K562 (cell line): ENCODE measurements at places on chromosomes 6 and 20. TPM values are rescaled to one million over a fixed set of nuclear protein-coding genes. Genes with fewer than 3 reads are reported as not detected.

The TLDC2 gene
- not detected in 2 replicates for total RNA-seq

DNA sequence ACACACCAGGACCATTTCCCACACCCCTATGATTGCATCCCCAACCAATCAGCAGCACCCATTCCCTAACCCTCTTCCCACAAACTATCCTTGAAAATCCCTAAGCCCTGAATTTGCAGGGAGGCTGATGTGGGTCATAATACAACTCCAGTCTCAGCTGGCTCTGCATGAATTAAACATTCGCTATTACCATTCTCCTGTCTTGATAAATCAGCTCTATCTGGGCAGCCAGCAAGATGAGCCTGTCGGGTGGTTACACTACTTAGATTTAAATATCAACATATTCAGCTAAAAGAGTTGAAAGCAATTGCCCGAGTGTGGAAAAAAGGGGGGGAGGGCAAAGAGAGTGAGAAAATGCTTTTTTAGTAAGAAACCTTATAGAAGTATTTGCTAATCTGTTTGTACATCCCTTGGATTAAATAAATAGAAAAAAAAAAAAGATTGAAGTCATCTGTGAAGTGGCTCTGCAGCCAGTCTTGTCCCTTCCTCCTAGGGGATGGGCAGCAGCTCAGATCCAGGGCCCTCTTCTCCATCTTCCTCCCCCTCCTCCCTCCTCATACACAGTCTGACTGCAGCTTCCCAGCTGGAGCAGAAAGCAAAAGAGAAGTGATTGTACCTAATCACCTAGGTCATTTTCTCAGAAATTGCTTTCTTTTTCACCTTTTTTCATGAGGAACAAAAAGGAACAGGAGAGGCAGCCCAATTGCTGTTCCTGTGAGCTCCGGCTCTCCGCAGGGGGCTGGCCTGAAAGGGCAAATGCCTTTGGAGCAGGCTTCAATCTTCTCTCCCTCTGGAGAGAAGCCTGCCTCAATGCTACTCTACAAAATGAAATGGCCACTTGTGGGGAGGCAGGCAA is 356.6 kb upstream of the SULF2 start:
- no peak overlapping the region for H3K4me3 ChIP-seq
- peaks cover 10% of the 10 kb centered on the region; the same call in 1 of the 3 replicates for H3K4me1 ChIP-seq
- H3K27me3 ChIP-seq, result peaks cover 2% of the 10 kb centered on the region; the same call in 1 of the 3 replicates
- no peak overlapping the region for H3K27ac ChIP-seq

GRCh38 chr6:35296931-35297600 is 552 bp upstream of the DEF6 start:
- no peak overlapping the region for H3K4me3 ChIP-seq
- H3K27me3 ChIP-seq, result no peaks in the 10 kb centered on the region
- H3K4me1 ChIP-seq, result peaks cover 29% of the 10 kb centered on the region

The ZNF165 gene
- total RNA-seq, result 1.1 and 1.2 TPM in 2 replicates
